ENCODE measurements at places on chromosomes 2 and 18.
A peak's percentile ranks its signal among the peaks of the same experiment; 100 is the strongest.

DNA sequence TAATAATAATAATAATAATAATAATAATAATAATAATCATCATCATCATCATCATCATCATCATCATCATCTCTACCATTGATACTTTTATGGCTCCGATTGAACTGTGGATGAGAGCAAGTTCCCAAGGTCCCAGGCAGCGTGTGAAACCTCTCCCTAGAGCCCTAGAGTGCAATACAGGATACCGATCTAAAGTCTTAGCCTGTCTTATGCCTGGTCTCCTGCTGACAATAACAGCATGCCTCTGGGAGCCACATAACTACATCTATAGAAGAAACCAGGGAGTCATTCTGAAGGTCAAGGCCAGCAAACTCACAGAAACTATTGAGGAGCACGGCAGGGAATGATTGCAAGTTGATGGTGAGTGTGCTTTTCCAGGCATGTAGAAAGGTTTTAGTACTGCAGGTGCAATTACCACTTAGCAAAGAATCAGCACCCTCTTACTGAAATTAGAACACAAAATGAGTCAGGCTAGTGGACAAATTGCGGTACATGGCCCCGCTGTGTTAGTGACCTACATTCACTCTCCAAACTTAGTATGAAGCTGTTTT lies 457.2 kb upstream of the CDH20 start:
- no peak for DNase-seq

DNA sequence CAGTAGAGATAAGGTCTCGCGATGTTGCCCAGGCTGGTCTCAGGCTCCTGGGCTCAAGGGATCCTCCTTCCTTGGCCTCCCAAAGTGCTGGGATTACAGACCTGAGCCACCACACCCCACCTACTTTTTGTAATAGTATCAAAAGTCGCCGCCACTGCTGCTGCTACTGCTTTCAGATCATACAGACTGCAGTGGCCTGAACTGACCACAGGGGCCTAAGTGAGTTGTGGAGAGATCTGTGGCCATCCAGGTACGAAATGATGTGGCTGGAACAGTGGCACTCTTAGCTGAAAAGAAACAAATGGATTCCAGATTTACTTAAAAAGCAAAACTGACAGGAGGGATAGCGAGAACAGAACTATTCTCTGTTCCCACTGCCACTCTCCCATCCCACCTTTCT lies 32.9 kb upstream of the POMC start:
- DNase-seq: no peak

DNA sequence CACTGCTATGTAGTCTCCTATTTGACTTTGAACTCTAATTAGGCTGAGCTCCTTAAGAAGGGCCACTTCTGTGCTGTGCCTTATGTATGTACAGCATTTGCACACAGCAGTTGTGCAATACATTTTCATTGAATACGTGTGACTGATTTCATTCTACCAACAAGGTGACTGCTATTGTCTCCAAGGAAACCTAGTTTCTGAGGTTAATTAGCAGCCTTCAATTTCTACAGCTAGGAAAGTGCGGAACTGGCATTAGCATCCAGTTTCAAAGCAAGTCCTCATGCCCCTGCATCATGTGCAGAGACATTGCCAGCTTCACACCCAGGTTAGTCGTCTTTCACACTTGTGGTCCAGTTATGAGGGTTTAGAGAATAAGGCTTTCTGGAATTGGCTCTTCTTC lies 58.6 kb downstream of the NCK2 start:
- no peak for DNase-seq

DNA sequence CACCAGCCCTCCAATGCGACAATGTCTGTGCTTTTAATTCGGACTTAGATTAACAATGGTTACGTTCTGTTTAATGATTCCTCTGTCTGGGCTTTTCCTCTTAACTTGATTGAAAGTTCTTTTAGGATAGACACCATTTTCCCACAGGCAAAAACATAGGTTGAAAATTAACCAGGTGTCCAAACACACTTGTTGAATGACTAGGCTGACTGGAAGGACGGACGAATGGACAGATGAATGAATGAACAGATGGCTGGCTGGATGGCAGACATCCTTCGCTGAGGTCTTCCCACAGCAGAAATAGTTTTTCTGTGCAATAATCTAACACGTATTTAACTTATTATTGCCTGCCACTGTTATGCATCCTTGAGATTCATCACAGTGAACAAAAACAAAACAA lies 298.8 kb downstream of the SRBD1 start:
- no peak for DNase-seq

- peak; percentile 62 for DNase-seq
These were observed 776 bp upstream of the KLF7 start for GRCh38 chr2:207166349-207167098.
